Immature natural killer cell (primary cell): ENCODE measurements at places on chromosomes 7 and 10.

DNA sequence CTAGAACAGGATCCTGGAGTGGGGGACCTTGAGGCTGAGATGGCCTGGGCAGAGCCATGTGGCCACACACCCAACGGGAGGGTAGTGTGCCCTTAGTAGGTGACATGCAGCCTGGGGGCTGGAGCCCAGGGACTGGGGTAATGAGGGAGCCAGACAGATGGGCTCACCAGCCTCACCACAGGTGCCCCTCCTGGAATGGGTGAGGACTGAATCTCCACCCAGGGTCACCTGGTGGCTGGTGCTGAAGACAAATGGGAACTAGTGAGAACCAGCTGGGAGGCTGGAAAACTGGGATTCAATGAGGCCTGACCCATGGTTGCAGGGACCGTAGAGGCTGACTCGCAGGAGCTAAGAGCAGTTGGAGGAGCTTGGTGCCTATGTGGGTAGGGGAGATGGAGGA is 6.1 kb downstream of the ZP3 start:
- no peak for DNase-seq

DNA sequence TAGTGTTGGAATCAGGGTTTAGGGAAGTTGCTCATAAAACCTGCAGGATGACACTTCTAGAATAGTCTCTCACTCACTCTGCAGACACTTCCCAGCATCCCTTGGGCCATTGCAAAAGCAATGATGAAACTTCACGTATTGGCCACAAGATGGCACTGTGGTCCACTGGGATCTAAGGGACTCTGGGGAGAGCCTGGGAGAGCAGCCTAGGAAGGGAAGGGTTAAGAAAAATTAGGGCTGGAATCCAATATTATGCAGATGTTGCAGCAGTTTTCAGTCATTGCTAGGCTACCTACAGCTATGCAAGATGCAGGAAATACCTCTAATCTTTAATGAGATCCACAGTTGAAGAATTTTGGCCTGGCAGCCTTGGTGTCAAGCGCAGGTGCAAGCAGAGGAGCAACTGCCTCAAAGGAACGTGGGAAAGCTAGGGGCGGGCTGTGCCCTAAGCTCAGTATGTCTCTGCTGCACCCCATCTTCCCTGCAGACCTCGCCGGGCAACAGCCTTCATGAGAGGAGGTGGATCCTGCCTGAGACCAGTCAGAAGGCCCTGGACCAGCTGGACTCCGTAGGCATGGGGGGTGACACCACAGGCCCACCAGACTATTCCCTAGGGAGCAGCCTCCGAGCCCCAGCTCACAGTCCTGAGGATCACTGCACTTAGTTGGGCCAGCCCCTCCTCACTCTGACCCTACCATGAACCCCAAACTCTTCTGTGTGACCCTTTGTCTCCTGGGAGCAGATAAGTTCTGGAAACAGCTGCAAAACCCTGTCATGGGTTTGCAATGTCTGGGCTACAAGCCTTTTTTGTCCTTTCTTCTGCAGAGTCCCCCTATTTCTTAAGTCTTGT is 127.9 kb upstream of the PRSS58 start:
- peak; percentile 6 for DNase-seq

DNA sequence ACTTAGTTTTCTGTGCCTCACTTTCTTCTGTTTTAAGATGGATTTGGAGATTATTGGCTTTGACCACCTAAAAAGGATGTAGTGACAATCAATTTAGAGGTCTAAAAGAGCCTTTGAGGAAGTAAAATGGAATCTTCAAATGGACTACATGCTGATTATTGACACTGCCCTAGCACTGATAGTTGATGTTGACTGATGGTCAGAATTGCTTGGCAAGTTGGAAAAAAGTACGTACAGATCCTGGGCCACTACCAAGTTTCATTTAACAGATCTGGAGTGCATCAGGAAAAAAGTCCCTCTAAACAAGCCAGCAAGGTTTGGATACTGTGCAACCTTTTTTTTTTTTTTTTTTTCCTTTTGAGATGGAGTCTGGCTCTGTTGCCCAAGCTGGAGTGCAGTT is 81.1 kb downstream of the TCF7L2 start:
- DNase-seq = no peak

GRCh38 chr7:41311301-41311700 is 391.6 kb downstream of the INHBA start:
- DNase-seq = no peak

GRCh38 chr10:77862595-77862994 is 64.0 kb downstream of the DLG5 start:
- no peak for DNase-seq

DNA sequence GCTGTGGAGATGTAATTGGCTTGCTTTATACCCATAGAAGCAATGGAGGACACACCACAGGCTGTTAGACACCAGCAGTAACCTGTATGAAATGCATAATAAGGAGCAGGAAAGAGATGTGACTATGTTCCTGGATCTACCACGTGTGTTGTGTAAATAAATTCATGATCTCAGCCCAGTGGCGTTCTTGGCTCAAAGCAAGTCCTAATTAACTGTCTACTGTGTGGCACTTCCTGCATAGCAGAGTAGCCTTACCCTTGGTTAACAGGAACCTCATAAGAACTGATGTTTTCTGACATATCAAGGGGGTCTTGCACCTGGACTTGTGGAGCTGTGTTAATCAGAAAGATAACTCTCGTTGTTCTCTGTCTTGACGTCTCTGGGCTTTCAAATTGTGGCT is 25.7 kb upstream of the FAM180A start:
- DNase-seq = no peak

DNA sequence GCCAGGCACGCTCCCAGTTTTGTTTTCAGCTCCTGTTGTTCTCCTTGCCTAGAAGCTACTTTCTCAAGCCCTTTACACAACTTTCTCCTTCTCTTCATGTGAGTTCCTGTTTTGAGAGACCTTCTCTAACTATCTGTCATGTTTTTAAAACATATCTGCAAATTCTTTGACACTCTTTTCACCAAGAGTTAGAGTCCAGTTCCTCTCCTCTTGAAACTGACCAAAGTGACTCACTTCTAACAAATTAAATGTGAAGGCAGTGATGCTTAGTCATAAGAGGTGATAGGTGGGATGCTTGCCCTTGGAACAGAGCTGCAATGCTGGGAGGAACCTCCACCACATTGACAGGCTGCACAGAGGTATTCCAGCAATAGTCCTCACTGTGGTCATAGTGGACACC is 25.3 kb downstream of the ZSCAN25 start:
- DNase-seq = no peak

- DNase-seq = no peak
These were observed 28.3 kb downstream of the GBX1 start for GRCh38 chr7:151139071-151139790.

DNA sequence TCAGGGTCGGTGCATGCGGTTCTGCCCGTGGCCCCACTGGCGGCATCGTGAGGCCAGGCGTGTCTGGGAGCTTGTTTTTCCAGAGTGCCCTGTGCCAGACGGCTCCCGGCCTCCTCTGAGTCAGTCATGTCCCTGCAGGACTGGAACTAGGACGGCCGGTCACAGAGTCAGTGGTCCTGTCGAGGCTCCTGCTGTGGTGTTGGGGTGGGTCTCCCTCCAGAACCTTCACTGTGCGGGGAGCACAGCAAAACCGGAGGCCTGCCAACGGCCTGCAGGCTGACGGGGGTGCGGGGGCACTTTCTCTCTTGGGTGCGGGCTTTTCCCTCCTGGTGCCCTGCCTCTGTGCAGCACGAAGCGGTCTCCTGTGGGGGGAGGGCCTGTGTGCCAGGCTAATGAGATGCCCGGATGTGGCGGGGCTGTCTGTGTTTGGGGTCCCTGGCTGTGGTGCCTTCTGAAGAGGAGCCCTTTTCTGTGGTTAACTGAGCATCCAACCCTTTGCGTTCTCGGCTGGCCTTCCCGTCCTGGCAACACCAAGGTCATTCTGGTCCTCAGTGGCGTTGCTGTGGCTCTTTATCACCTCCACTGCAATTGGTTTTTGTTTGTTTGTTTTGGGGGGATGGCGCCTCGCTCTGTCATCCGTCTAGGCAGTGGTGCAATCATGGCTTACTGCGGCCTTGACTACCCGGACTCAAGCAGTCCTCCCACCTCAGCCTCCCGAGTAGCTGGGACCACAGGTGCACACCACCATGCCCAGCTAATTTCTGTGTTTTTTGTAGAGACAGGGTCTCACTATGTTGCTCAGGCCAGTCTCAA is 8.0 kb downstream of the GET4 start:
- DNase-seq = no peak

GRCh38 chr7:155665957-155666287 is 21.5 kb downstream of the RBM33 start:
- DNase-seq = no peak
